SJCRH30 (cell line): ENCODE measurements at places on chromosomes 5 and 9.

DNA sequence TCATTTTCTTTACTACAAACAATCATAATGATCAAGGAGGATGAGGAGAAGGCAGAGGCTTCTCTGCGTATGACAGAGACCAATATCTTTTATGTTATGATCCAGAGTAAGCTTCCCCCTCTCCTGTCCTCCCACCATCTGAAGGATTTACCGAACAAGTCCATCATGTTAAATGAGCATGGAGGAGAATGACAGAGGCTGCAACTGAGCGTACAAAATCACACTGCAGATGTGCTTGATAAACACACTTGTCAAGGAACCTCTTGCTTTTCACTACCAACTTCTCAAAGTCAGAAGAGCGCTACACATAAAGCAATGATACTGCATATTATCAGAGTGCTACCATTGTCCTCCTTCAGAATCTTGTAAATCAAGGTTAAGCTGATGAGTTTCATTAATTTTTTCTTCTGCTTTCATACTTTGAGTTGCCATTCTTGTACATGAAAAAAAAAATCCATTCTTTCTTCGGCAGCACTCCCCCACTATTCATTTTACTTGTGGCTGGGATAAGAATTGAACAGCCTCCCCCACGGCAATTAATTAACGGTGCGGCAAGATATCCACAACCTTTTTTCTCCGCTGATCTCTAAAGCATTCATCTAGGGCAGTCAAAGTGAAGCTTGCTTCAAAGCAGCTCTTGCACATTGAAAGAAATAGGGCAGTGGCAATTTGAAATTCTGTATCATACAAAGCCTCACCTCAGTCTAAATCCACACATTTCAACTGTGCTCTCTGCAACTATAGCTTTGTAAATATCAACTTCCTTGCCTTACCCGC is 673.9 kb upstream of the DMAC1 start:
- H3K4me3 ChIP-seq, result no peak overlapping the region
- no peaks in the 10 kb centered on the region for H3K4me1 ChIP-seq
- no peak for DNase-seq
- H3K36me3 ChIP-seq, result peaks cover 4% of the 10 kb centered on the region; the same call in 1 of the 2 replicates
- H3K27ac ChIP-seq, result no peak overlapping the region

GRCh38 chr9:90300611-90301276 is 341.9 kb downstream of the DIRAS2 start:
- H3K4me1 ChIP-seq, result peaks cover 9% of the 10 kb centered on the region; the same call in 1 of the 2 replicates
- no peaks in the 10 kb centered on the region for H3K27me3 ChIP-seq
- no peak overlapping the region for H3K4me3 ChIP-seq
- H3K36me3 ChIP-seq, result no peaks in the 10 kb centered on the region
- no peak for DNase-seq

GRCh38 chr5:127342364-127342763 is 51.8 kb downstream of the MEGF10 start:
- no peaks in the 10 kb centered on the region for H3K4me1 ChIP-seq
- no peaks in the 10 kb centered on the region for H3K27me3 ChIP-seq
- H3K27ac ChIP-seq, result no peak overlapping the region
- H3K36me3 ChIP-seq, result peaks cover 38% of the 10 kb centered on the region
- H3K4me3 ChIP-seq, result no peak overlapping the region

- no peak for DNase-seq
- H3K4me1 ChIP-seq, result no peaks in the 10 kb centered on the region
- peaks cover 21% of the 10 kb centered on the region for H3K27me3 ChIP-seq
- no peak overlapping the region for H3K4me3 ChIP-seq
- no peak overlapping the region for H3K27ac ChIP-seq
Observed at GRCh38 chr5:180128671-180129261, 57.2 kb upstream of the RNF130 start.

- no peaks in the 10 kb centered on the region for H3K4me1 ChIP-seq
- no peak for DNase-seq
- H3K27ac ChIP-seq, result no peak overlapping the region
- no peaks in the 10 kb centered on the region for H3K27me3 ChIP-seq
- no peaks in the 10 kb centered on the region for H3K36me3 ChIP-seq
- H3K4me3 ChIP-seq, result no peak overlapping the region
Observed at GRCh38 chr9:101618698-101619097, 23.9 kb upstream of the PPP3R2 start.
